Activated CD4-positive, alpha-beta memory T cell treated with anti-CD3 and anti-CD28 coated beads for 36 hours (primary cell): ENCODE measurements at places on chromosomes 1 and 21.

- no peak for DNase-seq
Measured at GRCh38 chr21:46038341-46038829, 56.8 kb downstream of the COL6A1 start.

DNA sequence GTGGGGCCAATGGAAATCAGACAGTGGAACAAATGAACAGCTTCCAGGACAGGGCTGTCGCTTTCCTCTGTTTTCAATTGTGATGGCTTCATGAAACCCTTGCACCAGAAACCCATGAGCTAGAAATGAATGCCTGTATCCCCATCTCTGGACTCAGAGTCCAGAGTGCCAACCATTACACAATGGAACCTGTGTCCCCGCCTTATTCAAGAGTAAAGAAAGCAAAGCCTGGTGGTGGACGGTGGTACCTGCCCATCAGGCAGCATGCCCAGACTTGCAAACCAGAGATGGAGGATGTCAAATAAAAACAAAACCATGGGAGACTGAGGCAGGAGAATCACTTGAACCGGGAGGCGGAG is 4.4 kb upstream of the CAPN2 start:
- DNase-seq = no peak

- no peak for DNase-seq
Measured at GRCh38 chr1:52907812-52908153, 13.8 kb downstream of the ECHDC2 start.

DNA sequence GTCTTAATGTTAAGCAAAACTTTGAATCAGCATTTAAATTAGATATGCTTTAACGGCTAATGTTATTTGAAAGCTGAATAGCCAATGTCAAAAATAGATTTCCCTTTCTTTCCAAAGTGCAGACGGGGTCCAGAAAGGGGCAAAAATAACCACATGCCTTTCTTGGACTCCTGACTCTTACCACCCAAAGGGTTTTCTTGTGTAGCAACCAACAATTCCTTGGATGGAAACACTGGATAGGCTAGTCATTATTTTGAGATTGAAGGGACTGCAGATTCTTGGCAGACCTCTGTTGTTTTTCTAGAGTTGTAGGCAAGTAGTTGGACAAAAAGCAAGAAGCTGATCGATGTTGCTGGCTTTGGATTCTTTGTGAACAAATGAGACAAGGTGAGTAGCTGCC is 107.0 kb downstream of the MRPS6 start:
- DNase-seq = no peak

- DNase-seq = no peak
Measured at GRCh38 chr1:50502147-50502546, 78.9 kb upstream of the DMRTA2 start.

DNA sequence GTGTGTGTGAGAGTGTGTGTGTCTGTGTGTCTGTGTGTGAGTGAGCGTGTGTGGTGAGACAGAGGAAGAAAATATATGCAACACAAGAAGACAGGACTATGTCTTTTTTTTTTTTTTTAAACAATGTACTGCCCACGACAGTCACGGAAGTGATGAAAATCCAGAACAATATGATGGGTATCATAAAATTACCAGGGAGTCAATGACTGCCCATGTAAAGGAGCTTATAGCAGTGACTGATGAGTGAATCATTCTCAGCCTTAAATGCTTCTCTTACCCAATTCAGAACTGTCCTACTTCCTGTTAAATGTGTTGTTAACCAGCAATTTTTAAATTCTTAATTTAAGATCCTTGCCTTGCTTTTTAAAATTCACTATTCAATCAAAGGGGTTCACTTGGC is 46.6 kb downstream of the RGS7 start:
- no peak for DNase-seq

- no peak for DNase-seq
Measured at GRCh38 chr1:32746130-32746529, 43.6 kb upstream of the SYNC start.

DNA sequence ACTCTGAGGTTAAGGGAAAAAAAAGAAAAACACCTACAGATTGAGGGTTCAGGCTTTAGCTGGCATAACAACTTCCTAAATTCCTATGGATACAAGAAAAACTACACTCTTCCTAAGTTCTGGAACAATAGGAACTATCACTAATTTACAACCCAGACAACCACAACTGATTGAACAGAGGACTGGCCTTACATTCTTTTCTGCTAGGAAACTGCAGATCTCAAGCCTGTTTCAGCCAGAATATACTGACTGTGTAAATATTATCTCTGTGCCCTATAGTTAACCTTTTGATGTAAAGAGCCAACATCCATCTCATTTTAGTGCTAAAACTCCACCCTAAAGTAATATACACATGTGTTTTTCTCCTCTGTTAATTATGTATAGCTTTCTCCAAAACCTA is 1186.5 kb upstream of the TMPRSS15 start:
- DNase-seq = no peak

DNA sequence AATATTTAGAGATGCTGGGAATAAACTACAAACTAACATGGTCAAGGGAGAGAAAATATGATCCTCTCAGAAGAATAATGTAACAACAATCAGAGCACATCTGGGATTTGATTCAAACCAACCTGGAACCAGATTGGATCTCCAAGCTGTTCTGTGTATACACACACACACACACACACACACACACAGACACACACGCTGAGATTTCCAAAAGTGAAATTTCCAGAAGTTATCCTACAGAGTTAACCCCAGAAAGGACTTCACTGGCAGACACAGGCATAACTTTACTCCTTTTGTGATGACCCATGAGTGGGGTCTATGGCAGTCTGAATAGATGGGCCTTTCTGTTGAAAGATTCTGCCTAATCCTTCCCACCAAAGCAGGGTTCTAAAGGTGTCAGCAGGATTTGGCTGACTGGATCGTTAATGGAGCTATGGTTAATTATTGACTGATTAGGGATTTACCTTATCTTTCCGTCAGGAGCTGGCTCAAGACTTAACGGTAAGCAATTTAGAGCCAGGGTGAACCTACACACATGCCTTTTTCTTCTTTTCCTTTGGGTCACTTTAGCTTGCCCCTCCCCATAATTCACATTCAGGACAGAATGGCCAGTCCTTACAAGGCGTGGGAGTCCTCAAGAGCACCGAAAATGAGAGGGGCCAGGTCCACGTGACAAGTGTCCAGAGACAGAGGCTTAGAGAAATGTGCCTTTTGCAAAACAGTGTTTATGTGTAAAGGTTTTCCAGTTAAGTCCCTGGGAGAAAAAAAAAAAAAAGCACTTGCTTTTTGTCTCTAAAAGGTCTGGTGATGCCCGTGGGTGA is 10.9 kb upstream of the PROX1 start:
- DNase-seq = no peak

- no peak for DNase-seq
Measured at GRCh38 chr1:99250728-99251127, 13.6 kb upstream of the PLPPR4 start.

GRCh38 chr1:235027862-235028250 is 100.8 kb downstream of the TOMM20 start:
- no peak for DNase-seq
